HT1080 (cell line): ENCODE measurements at places on chromosomes 13 and 19. TPM values are rescaled to one million over a fixed set of nuclear protein-coding genes. Genes with fewer than 3 reads are reported as not detected.

USHBP1 gene
- 0.07 TPM in 1 of 2 replicates, not detected in the other for total RNA-seq

NALCN gene
- 3.1 and 3.3 TPM in 2 replicates for total RNA-seq

NUDT19 gene
- total RNA-seq: 8.9 and 15.4 TPM in 2 replicates

NUP62 gene
- total RNA-seq: 72.9 and 91.9 TPM in 2 replicates

CDC42EP5 gene
- total RNA-seq: 1.7 and 1.8 TPM in 2 replicates

SKA3 gene
- 34.5 and 46.0 TPM in 2 replicates for total RNA-seq

CASP14 gene
- 0.11 TPM in 1 of 2 replicates, not detected in the other for total RNA-seq

SGCG gene
- not detected in 2 replicates for total RNA-seq

DNA sequence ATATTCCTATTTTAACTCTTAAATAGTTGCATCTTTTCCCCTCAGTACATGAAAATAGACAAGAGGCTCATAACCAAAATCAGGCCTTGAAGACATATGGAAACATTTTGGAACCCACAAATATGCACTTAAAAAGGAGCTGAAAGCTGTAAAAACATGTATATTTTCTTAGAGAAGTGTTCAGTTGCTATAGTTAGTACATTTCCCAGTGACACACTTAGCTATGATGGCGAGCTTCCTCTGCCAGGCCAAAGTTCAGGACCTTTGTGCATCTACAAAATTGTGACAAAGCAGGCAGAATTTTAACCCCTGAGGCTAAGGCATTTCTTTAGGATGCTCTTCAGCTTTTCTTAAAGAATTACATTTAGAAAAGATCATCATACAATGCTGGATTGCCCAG lies 54.5 kb downstream of the RCBTB2 start:
- no peak for DNase-seq

DNA sequence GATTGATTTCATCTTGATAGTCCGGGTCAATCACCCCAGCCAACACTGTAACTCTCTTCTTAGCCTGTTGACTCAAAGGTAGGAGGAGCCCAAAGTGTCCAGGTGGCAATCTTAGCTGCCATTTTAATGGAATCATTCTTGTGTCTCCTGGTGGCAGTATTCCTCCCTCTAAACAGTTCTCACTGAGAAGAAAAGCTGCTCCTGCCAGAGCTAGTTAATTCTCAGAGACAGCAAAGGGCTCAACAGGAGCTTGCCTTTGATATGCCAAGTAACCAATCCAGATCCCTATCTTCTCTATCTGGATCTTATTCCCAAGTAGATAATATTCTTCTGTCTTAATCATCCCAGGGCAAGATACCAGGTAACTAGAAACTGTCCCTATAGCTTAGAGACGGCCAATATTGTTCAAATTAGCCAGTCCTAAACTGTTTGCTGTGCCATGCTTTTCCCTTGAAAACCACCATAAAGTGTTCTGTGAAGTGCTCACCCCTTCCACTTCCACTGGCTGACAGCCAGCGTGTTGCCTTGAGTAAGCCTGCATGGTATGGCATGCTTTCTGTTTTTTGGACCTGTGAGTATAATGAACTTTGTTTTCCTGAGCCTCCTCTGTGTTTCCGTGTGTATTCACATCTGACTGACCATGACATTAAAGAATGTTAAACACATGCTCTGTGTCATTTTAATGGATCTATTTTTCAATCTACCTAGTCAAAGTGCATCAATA lies 463.7 kb upstream of the SLITRK5 start:
- no peak for DNase-seq

- DNase-seq: peak; percentile 63
Observed at GRCh38 chr19:14091081-14091812, 696 bp upstream of the SAMD1 start.

DNA sequence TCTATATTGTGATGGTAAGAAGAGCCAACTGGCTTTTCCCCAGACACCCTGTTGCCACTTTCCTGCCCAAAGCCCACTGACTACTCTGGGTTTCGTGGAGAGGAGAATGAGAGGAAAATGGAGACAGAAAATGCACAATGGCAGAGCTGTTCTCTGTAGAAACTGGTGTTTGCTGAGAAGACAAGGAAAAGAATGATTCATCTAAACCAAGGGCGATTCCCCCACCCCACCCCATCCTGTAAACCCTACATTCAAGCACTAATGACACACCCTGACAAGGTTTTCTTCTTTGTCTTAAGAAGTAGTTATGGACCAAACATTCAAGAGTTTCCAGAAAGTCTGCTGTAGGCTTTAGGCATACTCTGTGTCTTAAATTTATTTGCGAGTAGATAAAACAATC lies 68.8 kb downstream of the DOCK9 start:
- DNase-seq: peak; percentile 92

GRCh38 chr19:6987850-6988249 lies 33.4 kb downstream of the MBD3L2B start:
- no peak for DNase-seq

DNA sequence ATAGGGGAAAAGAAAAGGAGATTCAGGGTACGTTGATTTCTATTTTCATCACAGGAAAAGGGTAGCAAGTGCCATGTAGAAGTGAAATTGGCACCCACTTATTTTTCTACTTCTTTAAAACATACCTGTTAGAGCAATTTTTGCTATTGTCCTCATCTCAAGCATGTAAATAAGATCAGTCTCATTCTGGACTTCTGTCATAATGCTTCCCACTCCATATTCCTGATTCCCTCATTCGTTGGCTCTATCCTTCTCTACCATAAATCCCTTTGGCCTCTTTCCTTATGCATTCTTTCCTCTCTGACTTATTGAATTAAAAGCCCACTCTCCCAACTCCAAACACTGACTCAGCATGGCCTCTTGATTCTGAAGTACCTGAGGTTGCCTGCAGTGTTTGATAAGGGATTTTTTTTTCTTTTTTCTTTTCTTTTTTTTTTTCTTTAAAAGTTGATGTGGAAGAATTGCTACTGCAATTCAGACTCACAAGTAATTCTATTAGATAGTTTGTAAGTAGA lies 465.7 kb downstream of the SLITRK6 start:
- no peak for DNase-seq

DNA sequence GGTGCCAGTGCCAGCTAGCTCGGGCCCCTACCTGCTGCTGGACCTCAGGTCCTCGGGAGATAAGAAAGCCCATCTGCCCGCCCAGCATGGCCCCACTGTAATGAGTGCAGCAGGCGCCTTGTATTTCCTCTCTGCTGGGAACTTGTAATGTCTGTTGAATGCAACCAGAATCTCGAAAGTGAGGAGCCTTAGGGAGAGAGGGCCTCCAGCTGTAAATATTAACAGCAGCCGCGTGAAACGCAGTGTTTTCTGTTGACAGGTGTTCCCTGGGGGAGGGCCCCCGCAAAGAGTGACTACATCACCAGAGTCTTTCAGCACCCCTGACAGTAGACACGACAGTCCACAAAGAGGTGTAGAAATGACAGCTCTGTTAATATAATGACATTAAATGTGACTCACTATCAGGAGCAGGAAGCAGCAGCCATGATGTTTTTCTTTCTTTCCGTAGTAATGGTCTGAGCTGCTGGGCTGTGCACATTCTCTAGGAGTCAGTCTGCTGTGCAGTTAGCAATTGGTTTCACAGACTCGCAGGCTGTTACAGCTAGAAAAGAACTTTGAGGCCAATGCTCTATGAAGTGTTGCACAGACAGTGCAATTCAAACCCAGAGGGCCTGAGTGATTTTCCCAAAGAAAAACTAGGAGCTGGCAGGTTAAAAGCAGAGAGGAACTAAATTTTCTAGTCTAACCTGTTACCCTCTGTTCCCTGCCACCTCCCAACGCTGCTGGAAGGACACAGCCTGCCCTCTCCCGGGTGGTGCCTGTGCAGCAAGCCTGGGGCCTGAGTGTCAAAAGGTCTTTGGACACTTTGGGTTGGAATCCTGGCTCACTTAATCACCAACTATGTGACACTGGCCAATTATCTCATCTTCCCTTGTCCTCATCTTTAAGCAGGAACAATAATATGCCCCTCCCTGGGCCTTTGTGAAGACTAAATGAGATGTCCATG lies 58.6 kb upstream of the WASF3 start:
- DNase-seq: peak; percentile 20

DNA sequence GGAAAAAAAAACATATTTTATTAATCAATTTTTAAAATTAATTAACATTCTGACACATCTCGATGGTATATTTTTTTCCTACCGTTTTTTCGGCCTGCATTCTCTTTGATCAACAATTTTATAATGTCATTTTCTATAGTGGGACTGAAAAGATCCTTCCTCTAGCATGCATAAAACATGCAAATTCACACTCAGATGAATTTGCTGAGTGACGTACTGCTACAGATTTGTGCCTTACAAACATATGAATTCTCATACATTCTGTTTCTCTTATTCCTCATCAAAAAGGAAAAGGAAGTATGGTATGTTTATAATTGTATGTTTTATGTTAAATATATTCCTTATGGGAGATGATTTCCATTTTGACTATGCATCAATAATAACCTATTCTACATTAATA lies 458.2 kb downstream of the TSHZ3 start:
- no peak for DNase-seq

DNA sequence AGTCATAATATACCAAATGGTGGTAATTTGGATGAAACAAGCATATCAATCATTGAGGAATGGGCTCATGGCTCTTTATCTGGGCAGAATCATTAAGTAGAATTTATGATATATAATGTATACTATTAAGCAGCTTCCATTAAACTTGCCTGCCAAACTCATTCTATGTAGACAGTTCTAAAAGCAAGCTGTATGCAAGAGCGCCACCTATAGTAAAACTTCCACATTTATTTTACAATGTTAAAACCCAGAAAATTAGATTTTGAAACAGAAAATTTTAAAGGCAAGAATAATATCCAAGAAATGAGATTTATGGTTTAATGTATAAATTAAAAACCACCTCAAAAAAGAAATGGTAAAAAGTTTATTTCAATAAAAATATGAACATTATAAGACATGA lies 161.5 kb downstream of the MZT1 start:
- no peak for DNase-seq

- DNase-seq: no peak
Observed at GRCh38 chr19:30780032-30780431, 407.8 kb downstream of the ZNF536 start.

GRCh38 chr19:39796000-39796498 lies 17.4 kb downstream of the LEUTX start:
- DNase-seq: peak; percentile 17

DNA sequence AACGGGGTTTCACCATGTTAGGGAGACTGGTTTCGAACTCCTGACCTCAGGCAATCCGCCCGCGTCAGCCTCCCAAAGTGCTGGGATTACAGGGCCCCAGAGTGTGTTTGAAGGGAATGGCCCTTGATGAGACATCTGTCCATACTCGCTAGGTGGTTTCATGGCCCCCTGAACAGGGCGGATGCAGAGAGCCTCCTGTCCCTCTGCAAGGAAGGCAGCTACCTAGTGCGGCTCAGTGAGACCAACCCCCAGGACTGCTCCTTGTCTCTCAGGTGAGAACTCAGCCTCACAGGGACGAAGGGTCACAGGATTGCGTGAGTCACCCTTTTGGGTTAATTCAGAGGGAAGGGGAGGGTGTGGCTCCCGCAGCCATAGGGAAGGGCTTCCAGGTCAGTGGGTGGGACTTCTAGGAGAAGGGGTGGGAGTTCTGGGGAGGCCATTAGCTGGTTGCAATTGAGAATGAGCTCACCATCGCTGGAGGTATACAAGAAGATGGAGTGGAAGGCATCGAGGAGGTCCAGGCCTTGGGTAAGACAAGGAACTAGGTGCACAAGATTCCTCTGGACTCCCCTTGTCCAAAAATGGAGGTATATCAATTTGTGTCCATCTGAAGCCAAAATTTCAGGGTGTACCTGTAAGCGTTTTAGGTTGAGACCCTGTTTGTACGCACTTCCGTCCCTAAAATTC lies 9.2 kb downstream of the SHD start:
- no peak for DNase-seq

GRCh38 chr13:29511980-29512379 lies 83.5 kb downstream of the SLC7A1 start:
- no peak for DNase-seq

DNA sequence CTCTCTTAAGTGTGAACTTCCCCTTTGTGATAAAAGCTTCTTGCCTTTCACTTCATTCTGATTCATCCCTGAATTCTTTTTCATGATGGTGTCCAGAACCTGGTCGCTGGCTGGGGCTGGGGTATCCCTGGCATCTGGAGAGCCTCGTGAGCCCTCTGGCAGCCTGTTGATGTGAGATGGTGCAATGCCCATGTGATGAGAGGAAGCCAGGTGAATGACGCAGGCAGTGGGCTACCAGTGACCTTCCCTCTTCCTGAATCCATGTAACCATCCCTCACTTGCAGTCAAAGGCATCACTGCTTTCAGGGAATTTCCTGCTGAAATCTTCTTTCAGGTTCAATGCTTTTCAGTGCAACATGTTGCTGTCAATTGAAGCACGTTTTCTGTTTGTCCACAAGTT lies 158.6 kb upstream of the SLC10A2 start:
- DNase-seq: no peak

DNA sequence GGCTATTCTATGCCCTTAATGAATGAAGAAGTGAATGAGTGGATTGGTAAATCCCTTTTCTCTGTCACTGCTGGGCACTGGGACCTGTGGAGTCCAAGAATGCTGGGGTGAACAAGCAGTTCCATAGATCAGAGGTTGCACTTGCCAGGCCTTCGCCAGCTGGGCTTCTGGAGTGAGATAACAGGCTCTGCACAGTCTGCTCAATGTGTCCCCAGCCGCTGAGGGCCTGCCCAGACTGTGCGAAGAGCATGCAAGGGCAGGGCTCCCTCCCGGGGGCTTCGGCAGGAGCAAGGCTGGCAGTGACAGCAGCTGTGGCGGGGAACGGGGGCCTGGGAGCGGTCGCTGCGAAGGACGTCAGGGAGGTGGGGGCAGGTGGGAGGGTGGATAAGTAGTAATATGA lies 51.3 kb downstream of the ZNF536 start:
- DNase-seq: no peak
